ENCODE measurements at places on chromosomes 2 and 18.

DNA sequence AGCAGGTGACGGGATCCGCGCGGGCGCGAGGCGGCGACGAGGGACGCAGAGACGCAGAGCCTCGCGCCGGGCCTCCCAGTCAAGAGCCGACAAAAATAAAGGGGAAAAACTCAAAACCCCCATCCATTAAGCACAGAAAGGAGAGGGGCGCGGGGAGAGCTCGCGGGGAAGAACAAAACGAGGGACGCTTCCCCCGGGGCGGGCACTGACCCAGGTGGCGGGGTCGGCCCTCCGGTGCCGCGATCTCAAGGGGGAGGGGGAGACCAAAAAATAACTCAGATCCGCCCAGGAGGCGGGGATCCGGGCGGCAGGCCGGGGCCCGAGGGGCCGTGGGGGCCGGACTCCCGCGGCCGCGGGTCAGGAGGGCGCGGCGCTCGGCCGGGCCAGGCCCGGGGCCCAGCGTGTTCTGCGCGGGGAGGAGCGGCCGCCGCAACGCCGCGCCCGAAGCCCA lies 597 bp downstream of the RNF103 start:
- no peak for DNase-seq

- no peak for DNase-seq
These were observed 165.6 kb upstream of the SERTAD2 start for GRCh38 chr2:64819361-64819760.

DNA sequence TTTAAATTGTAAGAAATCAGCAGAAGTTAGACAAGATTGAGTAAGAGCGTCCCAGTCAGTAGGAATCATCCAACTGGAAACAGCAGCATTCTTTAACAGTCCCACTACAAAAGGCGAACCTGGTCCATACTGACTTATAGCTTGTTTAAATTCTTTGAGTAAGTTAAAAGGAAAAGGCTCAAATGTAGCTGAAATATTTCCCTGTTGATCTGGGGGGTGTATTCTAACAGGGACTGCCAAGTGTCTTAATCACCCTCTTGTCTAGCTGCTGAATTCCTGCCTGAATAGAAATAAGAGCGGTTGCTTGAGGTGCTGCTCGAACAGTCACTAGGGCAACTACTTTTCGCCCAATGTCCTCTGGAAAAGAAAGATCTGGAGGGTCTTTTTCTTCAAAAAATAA lies 56.4 kb upstream of the FMNL2 start:
- no peak for DNase-seq

DNA sequence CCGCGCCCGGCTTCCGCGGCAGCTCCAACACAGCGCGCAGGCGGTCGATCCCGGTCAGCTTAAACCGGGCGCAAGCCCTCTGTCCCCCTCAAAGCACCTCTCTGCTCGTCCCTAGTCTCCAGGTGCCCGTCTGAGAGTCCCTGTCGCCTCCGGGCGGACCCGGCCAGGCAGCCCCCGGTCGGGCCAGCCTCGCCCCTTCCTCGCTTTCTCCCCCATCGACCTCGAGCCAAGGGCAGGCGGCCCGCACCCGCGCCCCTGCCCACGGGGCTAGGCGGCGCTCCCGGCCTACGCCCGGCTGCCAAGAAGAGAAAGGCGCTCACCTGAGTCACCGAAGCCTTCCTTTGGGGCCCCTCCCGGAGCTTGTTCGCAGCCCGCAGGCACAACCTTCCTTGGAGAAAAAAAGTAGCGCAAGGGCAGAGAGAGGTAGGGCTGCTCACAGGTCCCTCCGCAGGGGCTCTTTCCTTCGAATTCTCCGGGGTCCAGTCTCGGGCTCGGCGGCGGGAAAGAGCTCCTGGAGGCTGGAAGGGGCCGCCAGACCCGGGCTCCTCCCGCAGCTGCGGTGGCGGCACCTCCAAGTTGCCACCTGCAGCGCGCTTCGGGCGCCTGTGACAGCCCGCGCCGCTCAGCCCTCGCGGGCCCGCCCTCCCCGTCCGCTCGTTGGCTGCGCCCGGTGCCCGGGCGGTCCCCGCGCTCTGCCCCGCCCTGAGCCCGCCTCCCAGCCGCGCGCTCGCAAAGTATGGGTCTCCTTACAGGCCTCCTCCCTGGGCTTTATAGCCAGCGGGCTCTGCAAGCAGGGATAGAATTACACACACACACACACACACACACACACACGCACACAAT lies 86.5 kb upstream of the EPB41L3 start:
- DNase-seq = no peak

- no peak for DNase-seq
These were observed 158.6 kb downstream of the DYSF start for GRCh38 chr2:71611781-71612527.

GRCh38 chr2:7077660-7078267 lies 160.6 kb downstream of the RNF144A start:
- DNase-seq = no peak

DNA sequence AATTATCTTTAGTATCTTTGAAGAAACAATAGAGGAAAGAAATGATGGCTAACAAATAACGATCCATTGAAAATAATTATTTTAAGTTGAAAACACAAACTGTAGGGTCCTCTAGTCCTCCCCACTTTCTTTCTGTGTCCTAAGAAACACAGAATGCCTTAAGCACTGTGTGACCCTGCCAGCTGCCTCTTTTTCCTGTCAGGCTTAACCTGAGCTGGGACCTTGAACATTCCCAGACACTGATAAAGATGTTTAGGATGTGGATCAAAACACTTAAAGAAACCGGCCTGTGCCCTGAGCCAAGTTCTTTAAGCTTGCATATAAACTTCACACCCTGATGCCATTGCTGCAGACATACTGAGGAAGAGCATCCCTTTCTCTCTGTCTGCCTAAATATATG lies 755.4 kb upstream of the VRK2 start:
- DNase-seq = no peak

DNA sequence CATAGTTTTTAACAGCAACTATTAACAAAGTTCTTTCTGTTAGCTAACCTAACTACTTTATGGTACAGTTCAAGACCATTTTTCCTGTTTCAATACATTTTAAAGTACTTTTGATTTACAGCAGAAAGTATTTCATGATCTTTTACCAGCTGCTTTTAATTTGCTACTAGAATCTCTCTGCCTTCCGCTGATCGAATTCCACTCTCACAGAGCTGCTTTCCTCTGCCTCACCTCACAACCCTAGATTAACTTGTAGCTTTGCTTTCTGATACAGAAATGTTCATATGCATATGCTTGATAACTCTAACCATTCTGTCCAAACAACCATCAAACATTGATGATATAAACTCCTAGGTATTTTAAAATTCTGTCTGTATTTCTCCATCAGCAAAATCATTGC lies 463.2 kb upstream of the ZEB2 start:
- DNase-seq = no peak

DNA sequence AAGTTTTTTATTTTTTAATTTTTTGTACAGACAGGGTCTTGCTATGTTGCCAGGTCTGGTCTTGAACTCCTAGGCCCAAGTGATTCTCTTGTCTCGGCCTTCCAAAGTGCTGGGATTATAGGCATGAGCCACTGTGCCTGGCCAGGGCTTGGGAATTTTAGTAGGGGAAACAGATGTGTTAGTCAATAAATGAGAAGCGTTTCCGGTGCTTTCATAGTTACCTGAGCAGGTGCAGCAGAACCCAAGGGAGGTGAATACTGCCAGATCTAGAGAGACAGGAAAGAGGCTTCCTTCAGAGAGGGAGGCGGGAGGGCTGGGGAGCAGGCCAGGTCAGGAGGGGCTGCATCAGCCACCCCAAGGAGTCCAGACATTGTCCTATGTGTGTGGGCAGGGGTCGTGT lies 30.5 kb upstream of the IMPA2 start:
- DNase-seq = no peak

DNA sequence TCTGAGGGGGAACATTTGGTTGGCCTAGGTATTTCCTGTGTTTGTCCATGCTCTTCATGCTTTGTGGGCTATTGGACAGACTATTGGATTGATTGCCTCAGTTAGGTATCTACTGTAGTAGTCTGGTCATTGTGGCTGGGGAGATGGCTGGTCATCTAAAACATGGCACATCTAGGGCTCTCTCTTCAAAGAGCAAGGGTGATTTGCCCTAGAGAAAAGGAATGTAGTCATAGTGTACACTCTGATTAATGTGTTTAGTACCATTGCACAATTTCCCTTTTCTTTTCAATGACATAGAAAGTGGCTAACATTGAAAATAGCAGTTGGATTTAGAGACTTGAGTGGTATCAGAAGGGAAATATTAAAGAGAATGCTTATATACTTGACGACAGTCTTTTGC lies 114.3 kb downstream of the LCLAT1 start:
- DNase-seq = no peak

DNA sequence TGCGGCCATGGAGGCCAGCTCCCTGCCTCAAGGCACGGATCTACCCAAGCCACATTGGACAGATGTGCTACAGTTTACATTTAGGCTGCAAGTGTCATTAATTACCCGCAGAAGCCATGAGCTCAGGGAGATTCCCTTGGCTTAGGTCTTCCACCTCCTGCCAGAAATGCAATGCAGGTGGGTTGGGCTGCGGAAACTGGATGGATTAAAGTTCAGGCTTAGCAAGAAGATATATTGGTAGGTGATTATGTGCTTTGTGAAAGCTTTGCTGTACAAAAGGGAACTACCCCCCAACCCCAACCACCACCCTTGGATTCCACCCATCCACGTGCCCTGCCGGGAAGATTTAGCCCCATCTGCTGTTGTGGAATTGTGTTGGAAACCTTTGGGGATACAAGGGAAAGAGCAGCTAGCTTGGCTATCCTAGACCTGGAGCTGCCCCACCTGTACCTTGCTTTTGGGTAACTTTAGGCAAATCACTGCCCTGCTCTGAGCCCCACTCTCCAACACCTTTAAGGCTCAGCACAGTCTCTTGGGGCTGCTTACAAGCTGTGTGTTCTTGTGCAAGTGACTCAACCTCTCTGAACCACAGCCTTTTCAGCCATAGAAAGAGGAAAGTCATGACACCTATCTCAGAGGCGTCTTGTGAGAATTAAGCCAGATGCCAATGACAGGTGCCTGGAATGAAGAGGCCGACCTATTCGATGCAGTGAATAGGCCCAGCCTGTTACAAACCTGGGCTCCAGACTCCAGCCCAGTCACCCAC lies 141.6 kb upstream of the GLI2 start:
- no peak for DNase-seq

- DNase-seq = no peak
These were observed 35.1 kb upstream of the LHCGR start for GRCh38 chr2:48790407-48791170.

DNA sequence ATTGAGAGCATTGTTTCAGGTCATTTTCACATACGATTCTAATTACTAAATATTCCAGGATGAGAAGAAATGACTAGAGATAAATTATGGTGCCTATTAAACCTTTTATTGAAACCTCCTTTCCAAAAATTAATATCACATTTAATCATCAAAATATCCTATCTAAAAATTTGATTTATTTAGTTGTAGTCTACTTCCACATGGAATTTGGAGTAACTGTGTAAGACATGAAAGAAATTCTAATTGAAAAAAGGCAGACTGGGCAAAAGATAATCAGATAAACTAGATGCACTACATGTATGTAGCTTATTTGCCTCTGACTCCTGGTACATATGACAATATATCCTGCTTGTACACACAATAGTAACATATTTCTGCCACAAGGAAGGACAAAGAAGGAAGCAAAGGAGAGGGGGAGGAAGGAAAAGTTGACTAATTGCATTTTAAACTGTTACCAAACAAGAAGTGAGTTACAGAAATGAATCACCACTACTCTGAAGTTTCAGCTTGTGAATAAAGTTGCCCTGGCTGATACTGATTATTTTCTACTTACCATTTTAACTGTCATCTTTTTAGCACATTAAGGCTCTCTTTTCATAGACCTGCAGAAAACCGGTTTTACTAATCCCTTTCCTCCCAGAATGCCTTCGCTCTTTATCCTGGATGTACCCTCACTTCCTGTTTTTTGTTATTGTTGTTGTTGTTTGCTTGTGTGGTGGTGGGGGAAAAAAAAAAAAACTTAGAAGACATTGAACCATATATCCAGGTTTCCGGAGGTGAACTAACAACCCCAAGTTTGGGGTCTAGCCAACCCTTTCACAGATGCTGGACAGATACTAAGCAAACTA lies 28.4 kb downstream of the NRXN1 start:
- no peak for DNase-seq

GRCh38 chr2:160408959-160409291 lies 84.7 kb downstream of the RBMS1 start:
- no peak for DNase-seq

- no peak for DNase-seq
These were observed 16.1 kb downstream of the CCDC178 start for GRCh38 chr18:33424266-33424946.

DNA sequence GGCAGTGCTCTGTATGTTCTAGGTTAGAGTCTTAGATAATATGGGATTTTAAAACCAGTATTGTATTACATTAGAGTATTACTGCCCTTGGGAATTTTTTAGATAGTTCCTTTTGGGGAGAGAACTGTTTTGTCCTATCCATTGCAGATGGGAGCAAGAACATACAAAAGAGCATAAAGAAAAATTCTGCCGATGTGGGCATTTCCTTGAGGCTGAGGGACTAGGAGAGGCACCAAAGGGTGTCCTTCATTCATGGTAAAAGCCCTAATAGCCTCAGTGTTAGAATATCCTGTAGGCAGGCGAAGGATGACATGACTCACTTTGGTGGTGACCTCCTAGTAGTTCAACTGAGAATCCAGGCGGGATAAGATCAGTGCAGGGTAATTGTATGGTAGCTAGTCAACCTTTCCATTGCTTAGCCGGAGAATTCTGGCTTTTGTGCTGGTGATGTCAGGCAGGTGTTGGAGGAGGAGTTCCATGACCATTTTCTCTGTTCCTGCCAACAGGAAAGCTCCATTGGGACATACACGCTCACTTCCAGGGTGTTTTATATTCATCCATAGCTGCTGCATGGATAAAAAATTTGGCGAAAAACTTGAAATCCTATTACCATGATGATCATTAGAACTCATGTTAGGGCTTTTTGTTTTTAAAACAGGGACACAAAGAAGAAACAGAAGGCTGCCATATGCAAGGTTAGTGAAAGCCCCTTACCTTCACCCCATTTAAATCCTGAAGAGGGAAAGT lies 28.1 kb downstream of the EPAS1 start:
- DNase-seq = no peak

- no peak for DNase-seq
These were observed 562.4 kb downstream of the RNF144A start for GRCh38 chr2:7479603-7480002.

DNA sequence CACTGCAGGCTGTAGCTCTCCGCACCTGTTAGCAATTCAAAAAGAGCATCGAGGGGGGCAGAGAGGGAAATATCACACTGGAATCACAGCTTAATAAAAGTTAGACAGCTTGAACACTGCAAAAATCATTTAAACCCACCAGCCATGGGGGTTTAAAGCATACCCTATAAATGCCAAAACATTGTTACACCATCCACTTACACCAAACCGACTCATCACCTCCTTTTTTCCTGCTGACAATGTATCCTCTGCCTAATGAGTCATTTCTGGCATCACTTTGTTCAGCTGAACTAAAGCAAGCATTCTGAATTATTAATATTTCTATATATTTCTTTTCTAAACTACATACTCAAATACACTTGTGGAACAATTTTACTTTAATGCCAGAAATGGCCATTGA lies 21.6 kb downstream of the MC4R start:
- no peak for DNase-seq
